Stimulated activated naive CD8-positive, alpha-beta T cell treated with anti-CD3 and anti-CD28 coated beads, Interleukin-15, Interleukin-2, amounts not matched to agents 100 U/mL and 50 U/mL, for 24 hours (primary cell): ENCODE measurements at places on chromosomes 2 and 18.

GRCh38 chr18:78607784-78608183 lies 371.8 kb upstream of the SALL3 start:
- DNase-seq, result no peak

GRCh38 chr2:62197925-62198633 lies 2.2 kb downstream of the B3GNT2 start:
- no peak for DNase-seq

DNA sequence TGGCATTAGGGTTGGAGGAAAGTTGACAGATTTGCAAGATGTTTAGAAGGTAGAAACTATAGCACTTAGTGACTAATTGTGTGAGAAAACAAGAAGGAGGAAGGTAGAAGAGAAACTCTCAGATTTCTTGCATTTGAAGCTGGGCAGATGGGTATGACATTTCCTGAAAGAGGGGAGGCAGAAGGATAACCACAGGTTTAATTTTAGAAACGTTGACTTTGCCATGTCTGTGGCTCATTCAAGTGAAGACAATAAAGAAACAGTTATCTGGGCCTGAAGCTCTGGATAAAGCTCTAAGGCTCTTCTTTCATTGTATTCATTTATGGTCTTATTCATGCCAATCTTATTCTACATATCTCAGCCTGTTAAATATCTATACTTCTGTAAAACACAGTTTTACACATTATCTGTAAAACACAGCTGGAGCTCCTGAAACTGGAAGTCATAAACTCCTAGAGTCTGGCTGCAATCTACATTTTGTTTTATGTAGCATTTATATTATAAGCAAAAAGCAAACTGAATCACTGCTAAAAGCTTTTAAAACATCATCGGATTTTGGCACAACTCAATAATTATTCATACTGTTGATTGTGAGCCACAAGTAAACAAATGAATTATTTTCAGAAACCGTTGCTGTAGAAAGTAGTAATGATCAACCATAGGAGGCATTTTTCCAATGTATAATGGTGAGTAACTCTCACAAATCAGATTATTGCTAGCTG lies 138.5 kb downstream of the RIT2 start:
- DNase-seq, result no peak

DNA sequence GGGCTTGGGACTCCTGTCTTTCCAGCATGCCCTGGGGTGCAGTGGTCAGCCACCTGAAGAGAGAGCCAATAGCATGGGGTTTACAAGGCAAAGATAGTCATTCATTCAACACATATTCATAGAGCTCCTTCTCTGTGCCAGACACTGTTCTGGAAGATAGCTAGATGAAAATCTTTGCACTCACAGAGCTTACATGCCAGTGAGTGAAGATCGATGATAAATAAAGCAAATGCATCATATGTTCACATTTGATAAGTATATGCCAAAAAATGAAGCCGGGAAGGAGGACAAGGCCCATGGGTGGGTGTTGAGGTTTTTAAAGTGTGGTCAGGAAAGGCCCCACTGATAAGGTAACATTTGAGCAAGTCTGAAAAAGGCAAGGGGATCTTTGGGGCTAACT lies 130.8 kb upstream of the CDCA7 start:
- DNase-seq, result no peak

DNA sequence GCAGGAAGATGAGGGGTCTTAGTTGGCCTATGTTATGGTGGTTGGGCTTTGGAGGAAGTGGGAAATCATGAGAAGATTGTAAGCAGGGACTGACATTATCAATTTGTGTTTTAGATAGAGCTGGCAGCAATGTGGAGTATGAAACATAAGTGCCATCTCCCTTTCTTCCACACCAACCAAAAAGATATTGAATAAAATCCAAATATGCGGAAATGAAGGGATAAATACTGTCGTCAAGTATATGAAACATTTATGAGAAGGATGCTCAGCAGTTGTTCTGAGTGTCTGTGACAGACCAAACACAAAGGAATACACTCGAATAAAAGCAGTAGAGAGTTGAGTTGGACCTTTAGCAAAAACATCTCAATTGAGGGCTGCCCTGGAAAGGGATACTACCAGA lies 1090.0 kb upstream of the ZEB2 start:
- no peak for DNase-seq

DNA sequence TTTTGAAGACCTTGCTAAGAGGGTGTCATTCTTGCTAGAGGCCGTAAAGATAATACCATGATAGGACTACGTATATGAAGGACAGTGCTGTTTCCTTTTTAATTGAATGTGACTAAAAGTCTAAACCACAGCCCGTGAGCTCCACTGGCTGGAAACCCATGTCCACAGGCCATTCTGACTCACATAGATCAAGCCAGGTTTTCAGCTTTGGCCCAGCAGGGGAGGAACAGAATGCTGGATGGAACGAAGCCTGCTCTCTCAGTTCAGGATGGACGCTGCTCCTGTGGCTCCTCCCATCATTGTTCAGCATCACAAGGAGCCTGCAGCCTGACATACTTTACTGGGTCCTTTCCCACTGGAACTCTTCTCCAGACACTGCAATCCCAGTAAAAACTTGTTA lies 47.6 kb downstream of the ALPK2 start:
- no peak for DNase-seq

DNA sequence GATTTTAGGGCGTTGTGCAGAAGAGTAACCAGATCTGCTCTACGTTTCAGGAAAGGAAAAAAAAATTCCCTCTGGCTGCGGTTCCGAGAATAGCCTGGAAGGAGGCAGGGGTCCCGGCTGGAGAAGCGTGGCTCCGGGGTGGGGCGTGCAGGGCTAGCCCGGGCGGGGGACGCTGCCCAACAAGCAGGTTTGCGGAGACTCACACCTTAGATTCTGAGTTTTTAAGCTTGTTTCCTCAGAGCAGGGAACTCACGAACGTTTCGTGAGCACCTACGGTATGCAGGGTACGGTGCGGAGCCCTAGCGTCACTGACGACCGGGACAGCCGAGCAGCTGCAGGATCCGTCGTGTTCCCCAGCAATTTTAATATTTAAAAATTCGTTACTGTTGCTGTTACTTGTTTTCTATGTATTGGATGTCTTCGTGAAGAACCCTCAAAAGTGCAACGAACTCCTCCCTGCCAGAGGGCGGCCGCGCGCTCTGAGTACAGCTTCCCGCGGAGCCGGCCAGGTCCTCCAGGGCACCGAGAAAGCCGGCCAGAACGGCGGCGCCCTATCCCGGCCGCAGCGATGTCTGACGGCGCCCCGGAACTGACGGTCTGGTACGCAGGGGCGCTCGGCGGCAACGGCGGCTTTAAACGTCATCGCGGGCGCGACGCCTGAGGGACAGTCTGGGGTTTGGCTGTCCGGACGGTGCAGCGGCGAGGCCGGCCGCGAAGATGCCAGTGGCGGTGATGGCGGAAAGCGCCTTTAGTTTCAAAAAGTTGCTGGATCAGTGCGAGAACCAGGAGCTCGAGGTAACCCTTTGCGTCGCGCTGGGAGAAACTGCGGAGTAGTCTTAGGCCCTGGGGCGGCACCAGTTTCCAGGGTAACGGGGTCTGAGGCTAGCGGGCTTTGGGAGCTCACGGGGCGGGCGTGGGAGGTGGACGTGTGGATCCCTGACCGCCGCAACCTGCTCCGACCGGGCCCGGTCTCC lies at the start of gene COPS8:
Gene COPS8, plus strand, starts transcription at position 642 of the 974 bp plus-strand sequence. Its CDS starts 76 bp downstream, at position 718.
- peak; percentile 94 for DNase-seq

DNA sequence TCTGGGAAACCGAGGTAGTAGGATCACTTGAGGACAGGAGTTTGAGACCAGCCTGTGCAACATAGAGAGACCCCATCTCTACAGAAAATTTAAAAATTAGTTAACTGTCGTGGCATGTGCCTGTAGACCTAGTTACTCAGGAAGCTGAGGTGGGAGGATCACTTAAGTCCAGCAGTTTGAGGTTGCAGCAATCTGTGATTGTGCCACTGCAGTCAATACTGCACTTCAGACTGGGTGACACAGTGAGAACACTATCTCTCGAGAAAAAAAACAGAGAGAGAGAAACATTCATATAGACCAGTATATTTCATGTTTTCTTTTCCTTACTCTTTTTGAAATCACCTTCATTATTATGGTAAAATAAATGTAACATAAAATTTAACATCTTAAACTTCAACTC lies 290.7 kb upstream of the CYP26B1 start:
- DNase-seq, result no peak

DNA sequence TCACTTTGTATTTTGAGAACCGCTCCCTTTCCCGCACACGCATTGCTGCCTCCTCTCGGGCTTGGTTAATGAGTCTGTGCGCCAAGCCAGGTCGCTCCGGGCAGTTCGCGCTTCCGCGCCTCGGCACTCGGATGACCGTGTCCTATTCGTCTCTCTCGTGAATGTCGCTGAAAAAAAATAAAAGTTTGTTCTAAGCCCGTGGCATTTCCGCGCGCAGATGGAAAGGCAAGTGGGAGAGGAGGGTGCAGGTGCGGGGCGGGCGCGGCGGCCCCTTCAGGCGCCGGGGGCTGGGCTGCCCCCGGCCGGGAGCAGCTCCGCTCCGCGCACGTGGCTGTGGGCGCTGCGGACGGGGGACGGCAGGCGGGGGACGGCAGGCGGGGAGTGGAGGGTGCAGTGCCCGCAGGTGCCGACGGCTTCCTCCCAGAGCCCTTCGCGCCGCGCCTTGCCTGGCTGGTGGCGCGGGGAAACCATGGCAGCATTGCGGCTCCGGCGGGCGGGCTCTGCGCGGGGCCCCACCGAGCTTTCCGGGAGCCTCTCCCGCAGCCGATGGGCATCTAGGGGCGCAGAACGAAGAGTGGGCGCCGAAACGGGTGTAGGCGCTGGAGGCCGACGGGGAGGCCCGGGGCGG lies 159.6 kb upstream of the SIX2 start:
- DNase-seq, result peak; percentile 26

DNA sequence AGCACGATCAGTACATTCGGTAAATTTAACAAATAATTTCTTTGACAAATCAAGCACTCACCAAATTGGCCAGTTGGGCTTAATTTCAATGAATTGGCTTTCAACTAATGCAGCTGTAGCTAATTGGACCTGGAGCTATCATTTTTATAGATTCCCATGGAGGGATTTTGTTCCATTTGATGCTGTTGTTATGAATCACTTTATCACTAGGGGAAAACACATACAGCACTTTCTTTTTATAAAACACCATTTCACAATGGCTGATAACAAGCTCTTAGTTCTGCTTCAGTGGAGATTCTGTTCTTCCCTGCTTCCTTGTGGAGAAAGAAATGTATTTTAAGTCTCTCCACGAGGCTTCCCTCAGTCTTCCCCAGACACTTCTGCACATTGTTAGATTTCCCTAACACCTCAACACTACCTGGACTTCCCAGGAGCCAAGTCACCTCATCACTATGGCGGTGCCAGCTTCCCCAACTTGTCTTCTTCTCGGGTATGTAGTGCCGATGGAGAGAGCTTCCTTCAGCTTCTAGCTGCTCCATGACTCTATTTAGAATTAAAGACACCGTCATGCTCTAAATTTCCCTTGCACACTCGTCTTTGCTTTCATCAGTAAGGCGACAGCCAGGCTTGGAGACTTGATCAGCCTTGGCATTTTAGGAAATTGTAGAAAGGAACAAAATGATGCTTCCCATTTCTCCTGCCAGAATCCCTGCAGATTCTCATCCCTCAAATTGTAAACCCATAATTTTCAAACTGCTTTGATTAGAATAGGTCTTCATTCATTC lies 72.0 kb downstream of the INPP5D start:
- no peak for DNase-seq

GRCh38 chr2:239903803-239904202 lies 121.3 kb downstream of the NDUFA10 start:
- DNase-seq, result no peak

GRCh38 chr2:98805412-98806171 lies 74.7 kb upstream of the MGAT4A start:
- no peak for DNase-seq

- no peak for DNase-seq
Observed at GRCh38 chr2:98908931-98909316, 27.1 kb downstream of the CRACDL start.

- no peak for DNase-seq
Observed at GRCh38 chr18:34840256-34840826, 130.2 kb downstream of the DTNA start.

DNA sequence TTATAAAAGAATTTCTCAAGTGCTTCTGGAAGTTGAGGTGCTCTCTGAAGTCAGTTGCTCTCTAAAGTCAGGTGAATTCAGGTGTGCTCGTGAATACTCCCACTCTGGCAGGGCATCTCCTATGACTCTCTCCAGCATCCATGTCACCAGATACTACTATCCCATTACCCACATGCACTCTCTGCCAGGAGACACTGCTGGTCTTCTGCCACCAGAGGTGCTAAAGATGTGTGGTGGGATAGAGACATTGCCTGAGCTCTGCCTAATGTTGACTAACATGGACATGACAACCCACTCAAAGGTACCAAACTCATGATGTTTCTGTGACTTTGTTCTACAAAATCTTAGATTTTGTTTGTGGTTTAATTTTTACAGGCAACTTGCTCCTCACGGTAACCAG lies 106.4 kb upstream of the HNRNPA3 start:
- no peak for DNase-seq

- DNase-seq, result no peak
Observed at GRCh38 chr18:69435000-69435399, 34.3 kb downstream of the DOK6 start.

DNA sequence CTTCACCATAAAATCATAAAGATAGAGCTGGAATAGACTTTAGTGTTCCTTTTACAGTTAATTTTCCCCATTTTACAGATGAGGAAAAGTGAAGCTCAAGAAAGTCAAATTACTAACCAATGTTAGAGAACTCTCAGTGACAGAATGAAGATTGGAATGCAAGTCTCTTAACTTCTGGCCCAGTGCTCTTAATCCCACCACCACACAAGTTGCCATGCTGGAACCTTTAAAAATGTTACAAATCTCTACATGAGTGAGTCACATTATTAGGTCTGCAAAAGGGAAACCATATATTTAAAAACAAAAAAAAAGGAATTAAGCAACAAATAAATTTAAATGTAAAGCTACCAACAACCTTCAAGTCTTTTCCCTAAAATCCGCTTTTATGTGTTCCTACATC lies 3.5 kb downstream of the NCKAP1 start:
- no peak for DNase-seq

GRCh38 chr2:100664021-100664755 lies 101.4 kb downstream of the PDCL3 start:
- DNase-seq, result no peak

DNA sequence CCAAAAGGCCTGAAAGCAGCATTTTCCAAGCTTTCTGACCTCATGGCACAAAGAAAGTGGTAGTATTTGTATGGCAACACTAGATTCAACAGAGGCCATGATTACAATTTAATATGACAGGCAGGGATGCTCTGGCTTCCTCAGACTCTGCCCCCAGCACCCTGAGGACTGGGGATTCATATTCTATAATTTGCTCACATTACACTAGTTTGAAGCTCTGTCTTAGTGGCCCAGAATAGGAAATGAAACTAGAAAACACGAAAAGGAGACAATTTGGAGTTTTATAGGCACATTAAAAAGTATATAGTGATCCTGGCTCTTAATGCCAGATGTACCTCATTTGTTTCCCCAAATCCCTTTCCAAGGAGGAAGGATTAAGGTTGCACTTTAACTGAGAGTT lies 173.0 kb upstream of the STK17B start:
- no peak for DNase-seq

GRCh38 chr2:46492301-46492700 lies 12.9 kb downstream of the TMEM247 start:
- DNase-seq, result no peak
